A549 treated with CORT108297 at 1 μM for 4 hours (cell line): ENCODE measurements at places on chromosomes 5 and 9. TPM values are rescaled to one million over a fixed set of nuclear protein-coding genes. Genes with fewer than 3 reads are reported as not detected.

Gene OR1Q1
- total RNA-seq, result 0.15 TPM in 1 of 5 replicates, not detected in the others

Gene ABLIM3
- 14.3 to 19.5 TPM (median 15.8 TPM) in 5 replicates for total RNA-seq

Gene G3BP1
- total RNA-seq, result 132 to 171 TPM (median 137 TPM) in 5 replicates

Gene PCDHB14
- total RNA-seq, result 0.05 to 0.16 TPM (median 0.07 TPM) in 5 replicates

Gene ABO
- total RNA-seq, result not detected in 5 replicates

Gene SIL1
- 23.9 to 27.0 TPM (median 26.4 TPM) in 5 replicates for total RNA-seq

Gene PCA3
- total RNA-seq, result not detected in 5 replicates

Gene NOXA1
- 0.78 to 2.3 TPM (median 2.0 TPM) in 5 replicates for total RNA-seq

Gene ABL1
- 39.8 to 57.1 TPM (median 50.8 TPM) in 5 replicates for total RNA-seq

Gene TAS2R1
- not detected in 5 replicates for total RNA-seq

Gene INSL4
- total RNA-seq, result 14.2 to 17.2 TPM (median 16.6 TPM) in 5 replicates

Gene ARSK
- total RNA-seq, result 6.3 to 8.2 TPM (median 8.1 TPM) in 5 replicates

Gene SPATA31D4
- total RNA-seq, result not detected in 5 replicates

Gene TAF11L11
- total RNA-seq, result 0.13 to 0.36 TPM (median 0.21 TPM) in 5 replicates

Gene PPIC
- 16.0 to 17.2 TPM (median 17.1 TPM) in 5 replicates for total RNA-seq

Gene FYB1
- 10.0 to 19.8 TPM (median 13.9 TPM) in 5 replicates for total RNA-seq

Gene PPP2R2B
- total RNA-seq, result 0.06 to 0.24 TPM (median 0.14 TPM) in 5 replicates

Gene PCDHA3
- 0.88 to 1.1 TPM (median 0.96 TPM) in 5 replicates for total RNA-seq

Gene CSF1R
- total RNA-seq, result 0.11 to 0.22 TPM (median 0.15 TPM) in 5 replicates

Gene MAML1
- 17.3 to 21.0 TPM (median 19.7 TPM) in 5 replicates for total RNA-seq

Gene TMEFF1
- 0.68 to 1.8 TPM (median 1.2 TPM) in 5 replicates for total RNA-seq

Gene PCAT7
- total RNA-seq, result 0.47 to 0.97 TPM (median 0.78 TPM) in 5 replicates

Gene SPAG8
- total RNA-seq, result 0.44 to 0.64 TPM (median 0.58 TPM) in 5 replicates

Gene FBP1
- 0.24 TPM in 1 of 5 replicates, not detected in the others for total RNA-seq
